Substantia nigra (tissue), 51 donors: ENCODE measurements at places on chromosomes 2 and 18.
A peak's percentile ranks its signal among the peaks of the same experiment; 100 is the strongest.

DNA sequence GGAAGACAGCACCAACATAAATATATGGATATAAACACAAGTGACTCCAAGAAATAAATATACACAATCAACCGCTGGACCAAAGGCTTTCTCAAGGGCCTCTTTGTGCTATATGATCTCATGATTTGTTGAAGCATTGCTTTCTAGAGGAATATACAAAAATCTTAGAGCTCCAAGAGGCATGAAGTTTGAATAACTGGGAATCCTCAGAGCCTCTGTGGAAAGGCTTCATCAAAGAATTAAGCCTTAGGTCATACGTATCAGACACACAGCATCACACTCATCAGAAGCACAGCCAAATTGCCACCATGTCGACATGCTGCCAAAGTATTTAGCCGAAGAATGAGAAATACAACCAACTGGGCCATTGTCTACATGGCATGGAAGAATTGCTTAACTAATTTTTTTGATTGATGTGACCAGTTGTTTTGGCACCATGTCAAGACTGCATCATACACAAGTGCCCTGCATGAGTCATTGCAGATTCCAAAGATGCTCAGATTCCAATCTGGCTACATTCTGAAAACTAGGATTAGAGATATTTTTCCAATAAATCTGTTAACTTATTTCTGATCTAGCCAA, 860.6 kb upstream of the ZEB2 start:
- no peak for DNase-seq

GRCh38 chr18:32848826-32849225, 76.0 kb upstream of the KLHL14 start:
- no peak for DNase-seq

- peak; percentile 78 for DNase-seq
Observed at GRCh38 chr2:235493775-235494715, at the start of gene AGAP1. AGAP1 (plus strand) TSS chr2:235494043.

DNA sequence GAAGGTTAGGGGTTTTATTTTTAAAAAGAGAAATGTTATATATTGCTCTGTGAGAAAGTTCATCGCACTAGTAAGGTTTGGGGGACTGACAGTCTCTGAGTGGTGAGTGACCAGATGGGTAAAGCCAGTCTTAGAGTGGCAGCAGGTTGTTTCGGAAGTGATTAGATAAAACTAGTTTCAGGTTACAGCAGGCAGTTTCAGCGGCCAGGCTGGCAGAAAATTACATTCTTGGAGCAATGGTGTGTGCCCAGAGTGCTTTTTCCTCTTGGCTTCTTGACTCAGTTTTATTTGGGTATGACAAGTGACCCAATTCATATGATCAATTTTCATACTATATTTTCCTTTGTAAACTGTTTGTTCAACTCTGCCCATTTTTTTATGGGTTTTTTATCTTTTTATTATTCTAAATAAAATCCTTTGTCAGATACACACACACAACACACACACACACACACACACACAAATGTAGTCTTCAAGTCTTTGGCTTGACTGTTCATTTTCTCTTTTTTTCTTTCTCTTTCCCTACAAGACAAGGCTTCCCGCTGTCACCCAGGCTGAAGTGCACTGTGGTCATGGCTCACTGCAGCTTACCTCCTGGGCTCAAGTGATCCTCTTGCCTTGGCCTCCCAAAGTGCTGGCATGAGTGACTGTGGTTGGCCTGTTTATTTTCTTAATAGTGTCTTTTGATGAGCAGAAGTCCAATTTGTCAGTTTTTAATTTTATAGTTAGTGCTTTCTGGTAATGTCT, 30.9 kb downstream of the RALBP1 start:
- DNase-seq, result no peak

- DNase-seq, result no peak
Observed at GRCh38 chr2:199983534-199983933, 28.2 kb downstream of the MAIP1 start.

DNA sequence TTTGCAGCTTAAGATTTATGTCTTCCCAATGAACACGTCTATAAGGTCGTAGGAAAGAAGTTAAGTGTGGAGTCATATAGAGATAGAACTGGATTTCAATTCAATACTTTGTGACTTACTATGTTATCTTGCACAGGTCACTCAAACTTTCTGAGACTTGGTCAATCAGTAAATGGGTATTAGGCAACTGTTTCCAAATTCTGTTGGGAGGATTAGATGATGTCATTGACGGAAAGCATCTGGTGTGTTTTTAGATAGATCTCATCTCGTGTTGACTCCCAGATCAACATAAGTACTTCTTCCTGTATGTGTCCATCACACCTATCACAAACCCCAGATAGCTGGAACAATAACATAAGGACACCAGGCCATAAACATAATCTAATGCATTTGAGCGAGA, 771.1 kb upstream of the FANCL start:
- no peak for DNase-seq

GRCh38 chr2:135226961-135227360, 174.9 kb downstream of the RAB3GAP1 start:
- DNase-seq, result no peak

- DNase-seq, result no peak
Observed at GRCh38 chr2:72036595-72036994, 111.1 kb downstream of the CYP26B1 start.

DNA sequence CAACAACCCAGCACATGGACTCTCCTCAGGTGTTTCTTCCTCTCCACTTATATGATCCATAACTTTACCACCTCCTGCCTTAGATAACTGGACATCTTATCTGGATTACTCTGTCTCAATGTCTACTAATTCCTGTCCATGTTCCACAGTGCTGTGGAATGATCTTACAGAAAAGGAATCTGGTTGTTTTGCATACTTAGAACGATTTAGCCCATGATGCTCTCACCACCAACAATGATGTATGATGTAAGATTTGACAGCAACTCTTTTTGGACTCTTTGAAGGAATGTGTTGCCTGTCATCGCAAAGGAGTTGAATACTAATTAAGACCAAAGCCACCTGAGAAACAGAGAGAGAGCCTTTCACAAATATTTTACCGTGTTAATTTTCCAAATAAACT, 37.7 kb upstream of the SYT4 start:
- no peak for DNase-seq

- no peak for DNase-seq
Observed at GRCh38 chr2:137523931-137524330, 440.3 kb upstream of the HNMT start.

DNA sequence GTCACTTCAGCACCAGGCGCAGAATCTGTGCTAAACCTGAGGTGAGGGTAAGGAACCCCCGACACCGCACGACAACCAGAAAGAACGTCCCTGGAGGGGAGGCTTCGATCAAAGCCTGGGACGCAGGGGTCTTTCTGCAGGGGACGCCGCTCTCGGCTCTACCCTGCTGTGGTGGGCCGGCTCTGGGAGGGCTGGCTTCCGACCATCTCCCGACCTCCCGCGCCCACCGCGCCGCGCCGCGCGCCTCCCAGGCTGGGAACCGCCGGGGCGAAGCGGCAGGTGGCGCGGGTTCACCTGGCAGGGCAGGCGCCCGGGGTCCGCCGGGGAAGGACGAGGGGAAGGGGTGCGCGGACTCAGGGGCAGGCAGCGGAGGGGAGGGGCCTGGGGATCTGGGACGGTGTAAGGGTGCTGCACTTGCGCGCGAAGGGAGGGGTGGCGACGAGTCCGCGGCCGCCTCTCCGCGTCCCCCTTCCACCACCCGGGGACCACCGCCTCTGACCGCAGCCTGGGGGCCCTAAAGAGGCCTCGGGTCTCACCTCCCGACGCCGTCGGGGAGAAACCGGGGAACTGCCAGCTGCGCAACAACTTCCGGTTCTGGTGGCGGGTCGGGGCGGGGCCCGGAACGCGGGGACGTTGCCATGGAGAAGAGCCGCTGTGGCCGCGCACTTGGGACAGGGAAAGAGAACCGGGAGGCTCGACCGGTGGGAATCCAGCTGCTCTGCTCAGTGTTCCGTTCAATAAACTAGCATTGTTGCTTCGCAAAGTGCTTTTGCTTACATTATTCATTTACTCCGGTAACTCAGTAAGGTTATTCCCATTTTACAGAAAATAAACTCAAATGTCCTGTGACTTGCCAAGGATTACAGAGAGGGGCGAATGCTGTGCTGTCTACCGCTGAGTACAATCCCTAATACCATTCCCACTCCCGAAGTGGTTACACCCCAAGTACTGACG, at the start of gene ZNF396:
ZNF396 (minus strand) TSS at position 596 of the 954 bp plus-strand sequence. CDS start 3,045 bp downstream, outside the sequence.
- peak; percentile 70 for DNase-seq

DNA sequence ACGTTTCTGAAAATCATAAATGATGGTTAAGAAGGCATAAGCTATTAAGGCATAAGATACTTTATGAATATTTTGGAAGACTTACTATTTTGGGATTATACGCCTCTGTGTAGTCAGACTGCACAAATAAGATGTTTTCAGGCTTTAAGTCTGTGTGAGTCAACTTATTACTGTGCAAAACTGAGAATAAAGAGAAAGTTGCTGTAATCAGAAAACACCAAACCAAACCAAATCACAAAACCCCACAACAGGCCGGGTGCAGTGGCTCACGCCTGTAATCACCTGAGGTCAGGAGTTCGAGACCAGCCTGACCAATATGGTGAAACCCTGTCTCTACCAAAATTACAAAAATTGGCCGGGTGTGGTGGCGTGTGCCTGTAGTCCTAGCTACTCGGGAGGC, 7.7 kb downstream of the CLK1 start:
- no peak for DNase-seq
